ENCODE measurements at places on chromosomes 6 and 20.

- DNase-seq = no peak
These were observed 631.9 kb upstream of the MMS22L start for GRCh38 chr6:97914912-97915311.

GRCh38 chr20:46316984-46317684 is 8.8 kb upstream of the CDH22 start:
- DNase-seq = no peak

- DNase-seq = peak; percentile 50
These were observed at the start of gene PRELID3B for GRCh38 chr20:59042151-59042795. Gene PRELID3B, minus strand, starts transcription at chr20:59042786. Its CDS starts 56 bp downstream, at chr20:59042730.

- DNase-seq = no peak
These were observed 95.5 kb downstream of the ASXL1 start for GRCh38 chr20:32453467-32454163.

DNA sequence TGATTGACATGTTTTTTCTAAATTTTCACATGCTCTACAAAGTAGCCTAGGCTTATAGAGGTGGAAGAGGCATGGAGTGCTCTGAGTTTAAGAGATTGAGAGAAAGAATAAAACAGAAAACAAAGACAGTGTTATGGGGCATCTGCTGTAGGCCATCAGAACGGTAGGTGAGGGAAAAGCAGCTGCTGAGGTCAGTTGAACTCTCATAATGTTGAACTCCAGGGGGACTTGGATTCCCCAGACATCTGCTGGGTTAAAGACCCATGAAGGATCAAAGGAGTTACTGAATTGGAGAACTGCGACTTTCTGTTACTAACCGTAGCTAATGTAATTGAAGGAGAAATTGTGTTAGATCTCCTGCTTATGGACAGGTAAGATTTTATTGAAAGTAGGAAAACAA is 333.9 kb downstream of the TFAP2B start:
- DNase-seq = no peak

- no peak for DNase-seq
These were observed 120.5 kb upstream of the BTBD3 start for GRCh38 chr20:11797156-11797555.

DNA sequence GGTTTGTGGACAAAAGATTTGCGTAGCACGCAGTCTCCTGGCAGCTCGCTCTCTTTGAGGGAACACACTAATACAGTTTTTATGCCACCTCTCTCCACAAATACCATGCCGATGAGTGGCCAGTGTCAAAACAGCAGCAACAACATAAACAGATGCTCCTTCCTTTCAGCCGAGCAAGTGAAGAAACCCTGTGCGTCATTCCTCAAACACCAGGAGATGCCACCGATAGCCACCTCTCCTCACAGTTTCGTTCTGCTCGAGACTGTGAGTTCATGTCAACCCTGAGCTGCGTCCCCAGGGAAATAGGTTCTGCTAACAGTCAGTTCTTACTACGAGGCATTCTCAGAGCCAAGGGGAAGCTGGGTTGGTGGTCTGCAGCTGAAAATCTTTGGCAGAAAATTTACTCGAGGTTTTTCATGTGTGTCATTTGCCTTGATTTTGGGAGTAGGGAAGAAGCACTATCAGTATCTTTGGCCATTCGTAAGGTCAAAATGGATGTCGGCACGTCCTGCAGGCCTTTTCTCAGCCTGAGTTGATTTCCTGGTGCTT is 59.9 kb downstream of the EYA2 start:
- peak; percentile 99 for DNase-seq

DNA sequence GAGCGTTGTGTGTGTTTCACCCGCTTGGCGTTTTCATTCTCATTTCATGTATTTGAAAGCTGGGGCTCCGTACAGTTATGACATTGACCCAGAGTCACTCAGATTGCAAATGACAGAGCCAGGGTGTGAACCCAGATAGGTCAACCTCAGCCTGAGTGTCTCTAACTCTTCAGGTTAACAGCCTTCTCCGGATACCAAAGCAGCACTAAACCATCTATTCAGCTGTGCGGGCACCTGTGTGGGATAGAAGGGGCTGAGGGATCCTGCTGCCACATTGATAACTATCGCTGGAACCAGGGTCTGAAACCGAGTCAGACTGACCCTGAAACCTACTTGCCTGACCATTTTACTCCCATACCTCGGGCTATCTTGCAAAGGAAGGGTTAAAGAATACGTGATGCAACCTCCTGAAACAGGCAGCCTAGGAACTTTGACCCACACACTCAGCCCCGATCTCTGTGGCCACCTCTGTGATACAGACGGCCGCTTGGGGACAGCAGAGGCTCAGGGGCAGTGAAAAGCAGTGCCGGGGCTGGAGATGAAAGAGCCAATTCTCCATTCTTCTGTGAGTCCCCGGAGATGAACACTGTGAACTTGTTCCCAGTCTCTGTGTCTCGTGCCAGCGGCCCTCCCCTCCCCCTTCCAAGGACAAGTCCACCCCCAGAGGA is 233.5 kb upstream of the QKI start:
- DNase-seq = peak; percentile 57

GRCh38 chr20:41360831-41361756 is 5.5 kb downstream of the EMILIN3 start:
- no peak for DNase-seq

DNA sequence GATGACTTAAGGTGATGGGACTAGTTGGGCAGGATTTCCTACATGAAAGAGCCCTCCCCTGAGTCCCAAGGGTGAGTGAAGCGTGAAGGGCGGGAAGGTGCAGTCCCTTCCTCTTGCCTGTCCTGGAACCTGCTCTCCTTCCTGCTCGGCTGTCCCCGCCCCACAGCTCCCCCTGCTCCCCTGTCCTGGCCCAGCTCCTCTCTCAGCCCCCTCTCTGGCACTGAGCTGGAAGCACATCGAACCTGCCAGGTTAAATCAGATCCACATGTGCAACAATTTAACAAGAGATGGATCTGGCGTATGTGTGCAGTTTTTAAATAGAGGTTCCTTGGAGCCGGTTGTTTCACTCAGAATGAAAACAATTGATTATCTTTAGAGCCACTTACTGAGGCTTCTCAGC is 95.0 kb downstream of the LRFN2 start:
- DNase-seq = no peak
